T-helper 2 cell treated with Interferon-gamma antibody and Interleukin-4, amounts not matched to agents 5 μg/mL and 100 μg/mL, for 36 hours (primary cell): ENCODE measurements at places on chromosomes 13 and 19.

DNA sequence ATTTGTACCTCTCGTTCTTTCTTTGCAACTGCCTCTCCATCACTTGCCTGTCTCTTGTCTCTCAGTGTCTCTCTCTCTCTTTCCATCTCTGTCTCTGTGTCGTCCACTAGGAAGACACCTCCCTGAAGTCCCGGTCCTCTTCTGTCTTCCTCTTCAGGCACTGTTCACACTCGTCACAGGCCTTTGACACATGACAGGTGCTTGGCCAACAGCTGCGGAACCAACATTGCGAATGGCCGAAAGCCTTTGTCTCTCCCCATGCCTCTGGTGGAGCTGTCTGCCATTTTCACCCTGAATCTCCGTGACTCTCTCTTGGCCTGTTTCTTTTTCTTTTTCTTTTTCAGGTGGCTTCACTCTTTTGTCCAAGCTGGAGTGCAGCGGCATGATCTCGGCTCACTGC is 2.8 kb downstream of the HIPK4 start:
- no peaks in the 10 kb centered on the region for H3K4me1 ChIP-seq
- no peak overlapping the region for H3K27ac ChIP-seq
- no peaks in the 10 kb centered on the region for H3K36me3 ChIP-seq
- no peak for DNase-seq
- no peak overlapping the region for H3K4me3 ChIP-seq

- no peak overlapping the region for H3K27ac ChIP-seq
- peaks cover 31% of the 10 kb centered on the region for H3K36me3 ChIP-seq
- H3K4me1 ChIP-seq: no peaks in the 10 kb centered on the region
- no peak overlapping the region for H3K4me3 ChIP-seq
- no peak for DNase-seq
These were observed 13.2 kb downstream of the FUZ start for GRCh38 chr19:49799798-49800376.

DNA sequence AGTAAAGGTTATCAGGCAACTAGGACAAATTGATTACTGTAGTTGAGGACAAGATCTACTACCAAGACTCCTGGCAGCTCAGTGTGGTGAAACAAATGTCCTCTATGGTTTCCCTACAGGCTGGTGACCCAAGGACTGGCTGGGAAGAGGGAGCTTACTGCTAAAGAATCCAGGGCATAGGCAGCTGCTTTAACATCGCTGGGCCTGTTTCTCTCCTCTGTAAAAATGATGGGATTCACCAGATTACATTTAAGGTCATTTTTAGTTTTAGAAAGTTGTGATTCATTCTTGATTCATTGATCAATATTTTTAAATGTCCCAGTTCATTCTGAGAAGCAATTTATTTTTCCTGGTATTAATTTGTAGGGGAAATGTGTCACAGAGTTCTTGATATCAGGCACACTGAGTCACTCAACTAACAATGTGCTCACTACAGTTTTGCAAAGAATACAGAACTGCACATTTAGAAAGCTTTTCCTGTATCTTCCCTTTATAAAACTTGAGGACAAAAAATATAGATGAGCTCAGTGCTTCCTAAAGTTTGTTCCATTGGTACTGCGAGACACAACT is 19.6 kb upstream of the FAM124A start:
- H3K4me1 ChIP-seq: no peaks in the 10 kb centered on the region
- peaks cover 10% of the 10 kb centered on the region for H3K27me3 ChIP-seq
- no peak overlapping the region for H3K27ac ChIP-seq
- H3K36me3 ChIP-seq: no peaks in the 10 kb centered on the region
- H3K4me3 ChIP-seq: no peak overlapping the region
- no peak for DNase-seq

- peak overlapping the region; percentile 67 for H3K27ac ChIP-seq
- peak; percentile 63 for DNase-seq
- no peaks in the 10 kb centered on the region for H3K27me3 ChIP-seq
- no peaks in the 10 kb centered on the region for H3K36me3 ChIP-seq
These were observed 33.0 kb upstream of the ADGRE5 start for GRCh38 chr19:14347999-14348889.

DNA sequence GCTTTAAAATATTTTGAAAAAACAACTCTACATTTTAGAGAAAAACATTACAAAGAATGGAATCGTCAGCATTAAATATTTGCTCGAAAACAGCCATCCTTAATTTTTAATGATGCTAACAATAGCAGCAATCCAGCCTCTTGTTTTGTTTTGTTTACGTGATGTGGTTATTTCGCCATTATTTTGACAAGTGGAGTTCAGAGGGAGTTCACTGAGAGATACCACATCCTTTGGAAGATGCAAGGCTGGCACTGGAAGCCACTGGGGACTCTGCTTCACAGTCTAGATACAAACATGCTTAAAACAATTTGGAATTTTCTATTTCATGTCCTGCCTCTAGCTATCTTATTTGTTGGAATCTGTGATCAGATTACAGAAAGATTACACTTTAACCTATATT is 556.3 kb downstream of the PCDH17 start:
- no peak for DNase-seq
- no peaks in the 10 kb centered on the region for H3K36me3 ChIP-seq
- no peaks in the 10 kb centered on the region for H3K27me3 ChIP-seq
- H3K4me3 ChIP-seq: no peak overlapping the region
- no peaks in the 10 kb centered on the region for H3K4me1 ChIP-seq

GRCh38 chr19:47729799-47730520 is 15.4 kb upstream of the NOP53 start:
- peak overlapping the region; percentile 86 for H3K4me3 ChIP-seq
- peak; percentile 62 for DNase-seq
- H3K36me3 ChIP-seq: no peaks in the 10 kb centered on the region

- H3K27ac ChIP-seq: no peak overlapping the region
- no peaks in the 10 kb centered on the region for H3K36me3 ChIP-seq
- no peak for DNase-seq
- no peaks in the 10 kb centered on the region for H3K4me1 ChIP-seq
- no peak overlapping the region for H3K4me3 ChIP-seq
These were observed 354.6 kb downstream of the DNAJC15 start for GRCh38 chr13:43377973-43378372.

DNA sequence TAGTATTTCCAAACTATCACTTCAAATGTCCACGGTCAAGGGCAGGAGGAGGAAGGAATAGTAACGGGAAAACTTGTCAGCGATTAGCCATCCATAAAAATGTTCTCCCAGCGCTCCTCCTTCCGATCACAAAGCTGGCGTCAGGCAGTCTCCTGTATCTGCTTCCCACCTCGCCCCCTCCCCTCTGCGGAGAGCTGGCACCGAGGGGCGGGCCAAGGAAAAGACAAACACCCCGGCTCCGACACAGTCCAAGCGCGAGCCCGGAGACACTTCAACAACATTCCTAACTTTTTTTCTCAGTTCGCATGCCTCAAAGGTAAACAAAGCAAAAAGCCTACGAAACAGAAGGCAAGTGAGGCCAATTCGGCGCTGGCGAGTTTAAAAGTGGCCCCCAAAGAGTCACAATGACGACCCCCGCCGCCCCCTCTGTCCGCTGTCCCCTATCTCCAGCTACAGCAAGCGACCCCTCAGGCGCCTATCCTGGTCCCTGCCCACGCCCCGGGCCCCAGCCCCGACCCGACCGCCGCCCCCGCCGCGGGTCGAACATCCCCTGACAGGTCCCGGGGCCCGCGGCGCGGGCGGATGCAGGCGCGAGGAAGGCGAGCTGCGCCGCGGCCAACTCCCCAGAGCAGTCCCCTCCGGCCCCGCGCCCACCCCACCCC is 736 bp downstream of the SMAD9 start:
- H3K4me1 ChIP-seq: no peaks in the 10 kb centered on the region
- peak overlapping the region; percentile 26 for H3K4me3 ChIP-seq
- no peak for DNase-seq
- H3K36me3 ChIP-seq: no peaks in the 10 kb centered on the region

- H3K4me3 ChIP-seq: no peak overlapping the region
- no peaks in the 10 kb centered on the region for H3K36me3 ChIP-seq
- H3K27me3 ChIP-seq: no peaks in the 10 kb centered on the region
- no peak for DNase-seq
- no peaks in the 10 kb centered on the region for H3K4me1 ChIP-seq
These were observed 138.4 kb upstream of the RNF113B start for GRCh38 chr13:98315466-98315865.

DNA sequence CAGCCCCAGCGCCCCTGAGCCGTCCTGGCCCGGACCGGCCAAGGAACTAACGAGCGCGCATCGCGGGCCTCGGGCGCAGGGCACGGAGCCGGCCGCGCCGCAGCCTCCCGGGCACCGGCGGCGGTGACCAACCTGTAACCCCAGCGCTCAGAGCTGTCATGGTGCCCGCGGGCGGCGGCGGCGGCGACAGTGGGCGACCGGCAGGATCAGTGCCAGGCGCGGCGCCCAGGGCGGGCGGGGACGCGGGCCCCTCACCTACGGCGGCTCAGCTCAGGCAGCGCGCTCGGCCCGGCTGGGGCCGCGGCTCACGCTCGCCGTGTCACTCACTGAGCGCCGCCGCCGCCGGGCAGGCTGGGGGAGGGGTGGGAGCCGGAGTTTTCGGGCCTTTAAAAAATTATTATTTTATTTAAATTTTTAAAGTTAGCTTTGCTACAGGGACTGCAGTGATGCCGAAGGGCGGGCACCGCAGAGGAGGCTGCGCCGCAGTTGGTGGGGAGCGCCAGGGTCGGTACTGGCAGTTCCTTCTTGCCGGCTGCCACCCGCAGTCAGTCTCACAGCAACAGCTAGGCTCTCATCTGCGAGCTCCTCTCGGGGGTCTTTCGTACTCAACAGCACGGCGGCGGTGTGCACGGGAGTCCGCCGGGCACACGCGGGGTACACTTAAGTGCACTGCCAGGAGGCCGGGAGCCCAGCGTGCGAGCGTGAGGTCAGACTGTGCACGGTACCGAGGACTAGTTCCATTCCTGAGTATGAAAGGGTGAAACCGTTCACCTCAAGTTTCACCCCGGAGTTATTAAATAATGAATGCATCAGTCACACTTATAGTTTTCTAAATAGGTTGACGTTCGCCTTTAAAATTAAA is at the start of gene NALCN:
TSS of gene NALCN (minus strand) at position 328 of the 862 bp plus-strand sequence. CDS start 17,382 bp downstream, outside the sequence.
- H3K4me3 ChIP-seq: no peak within 1 kb of the TSS
- H3K27me3 ChIP-seq: peaks cover 32% of the 10 kb centered on the region
- DNase-seq: no peak
- no peaks in the 10 kb centered on the region for H3K36me3 ChIP-seq

DNA sequence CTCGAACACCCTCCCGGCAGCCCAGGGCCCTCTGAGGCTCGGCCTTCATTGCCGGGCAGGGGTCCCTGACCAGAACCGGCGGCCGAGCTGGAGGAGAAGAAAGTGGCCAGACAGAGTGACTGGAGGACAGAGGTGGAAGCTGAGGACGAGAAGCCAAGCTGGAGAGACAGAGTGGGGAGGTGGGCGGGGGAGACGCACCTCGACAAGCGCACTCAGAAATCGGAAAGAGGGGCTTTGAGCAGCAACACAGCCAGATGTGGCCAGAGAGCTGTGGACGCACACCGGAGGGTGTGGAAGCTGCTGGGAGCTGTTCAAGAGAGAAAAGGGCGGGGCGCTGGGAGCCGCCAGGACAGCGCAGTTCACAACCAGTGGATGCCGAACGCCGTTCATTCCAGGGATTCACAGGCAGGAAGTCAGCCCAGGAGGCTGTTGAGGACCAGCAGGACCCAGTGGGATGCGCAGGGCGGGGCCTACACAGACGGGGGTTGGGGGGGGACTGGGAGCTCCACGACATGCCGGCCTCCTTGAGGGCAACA is 28.2 kb upstream of the C13orf46 start:
- H3K27ac ChIP-seq: no peak overlapping the region
- no peak for DNase-seq
- H3K27me3 ChIP-seq: no peaks in the 10 kb centered on the region
- peaks cover 11% of the 10 kb centered on the region for H3K36me3 ChIP-seq
- H3K4me1 ChIP-seq: no peaks in the 10 kb centered on the region
- H3K4me3 ChIP-seq: no peak overlapping the region

- no peaks in the 10 kb centered on the region for H3K27me3 ChIP-seq
- peaks cover 30% of the 10 kb centered on the region for H3K36me3 ChIP-seq
- H3K4me1 ChIP-seq: peaks cover 40% of the 10 kb centered on the region
- H3K27ac ChIP-seq: peak overlapping the region; percentile 76
- peak; percentile 62 for DNase-seq
These were observed 4.5 kb downstream of the KCNN4 start for GRCh38 chr19:43776286-43776685.

DNA sequence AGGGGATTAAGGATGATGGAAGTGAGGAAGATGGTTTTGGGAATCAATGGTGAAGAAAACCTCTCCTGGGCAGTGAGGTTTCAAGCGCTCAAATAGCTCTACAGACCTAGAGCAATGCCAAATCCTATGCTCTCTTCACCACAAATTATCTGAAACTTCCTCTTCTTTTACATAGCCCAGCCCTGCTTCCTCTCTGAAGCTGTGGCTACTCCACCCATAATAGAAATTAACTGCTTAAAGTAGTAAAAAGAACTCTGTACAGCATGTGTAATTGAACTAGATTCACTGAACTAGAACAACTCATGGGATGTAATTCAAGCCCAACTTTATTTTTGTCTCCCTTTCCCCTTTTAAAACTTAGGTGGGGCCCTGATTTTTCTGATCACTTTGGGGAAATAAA is 20.4 kb upstream of the IFT88 start:
- DNase-seq: no peak
- peaks cover 10% of the 10 kb centered on the region for H3K4me1 ChIP-seq
- H3K27me3 ChIP-seq: peaks cover 2% of the 10 kb centered on the region
- H3K27ac ChIP-seq: no peak overlapping the region
- H3K4me3 ChIP-seq: no peak overlapping the region

- H3K27me3 ChIP-seq: no peaks in the 10 kb centered on the region
- no peaks in the 10 kb centered on the region for H3K4me1 ChIP-seq
- no peak overlapping the region for H3K4me3 ChIP-seq
- DNase-seq: no peak
These were observed 221.3 kb upstream of the SLITRK6 start for GRCh38 chr13:86020351-86021002.

DNA sequence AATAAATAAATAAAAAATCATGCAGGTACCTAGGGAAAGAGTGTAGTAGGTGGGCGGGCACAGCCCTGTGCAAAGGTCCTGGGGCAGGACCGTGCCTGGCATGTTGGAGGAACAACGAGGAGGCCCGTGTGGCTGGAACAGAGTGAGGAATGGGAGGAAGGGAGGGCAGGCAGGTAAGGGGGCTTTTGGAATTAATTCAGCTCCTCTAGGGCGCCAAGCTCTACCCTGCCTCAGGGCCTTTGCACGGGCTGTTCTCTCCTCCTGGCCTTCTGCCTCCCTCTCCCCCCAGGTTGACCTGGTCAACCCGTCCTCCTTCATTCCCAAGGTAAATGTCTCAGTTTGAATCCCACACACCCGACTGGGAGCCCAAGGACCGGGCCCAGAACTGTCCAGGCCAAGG is 31.1 kb upstream of the SEMA6B start:
- H3K27me3 ChIP-seq: peaks cover 44% of the 10 kb centered on the region
- H3K4me3 ChIP-seq: no peak overlapping the region
- no peaks in the 10 kb centered on the region for H3K36me3 ChIP-seq
- no peak for DNase-seq
- no peak overlapping the region for H3K27ac ChIP-seq
- H3K4me1 ChIP-seq: no peaks in the 10 kb centered on the region

- H3K4me3 ChIP-seq: no peak overlapping the region
- no peak overlapping the region for H3K27ac ChIP-seq
- no peaks in the 10 kb centered on the region for H3K4me1 ChIP-seq
- H3K27me3 ChIP-seq: no peaks in the 10 kb centered on the region
- H3K36me3 ChIP-seq: no peaks in the 10 kb centered on the region
- no peak for DNase-seq
These were observed 353.3 kb upstream of the HTR2A start for GRCh38 chr13:47250146-47250545.
